SK-MEL-5 (cell line): ENCODE measurements at places on chromosomes 12 and 14.

GRCh38 chr12:65532162-65532561 lies 253.7 kb downstream of the MSRB3 start:
- DNase-seq: no peak

GRCh38 chr12:18427520-18427919 lies 166.2 kb downstream of the PIK3C2G start:
- no peak for DNase-seq

DNA sequence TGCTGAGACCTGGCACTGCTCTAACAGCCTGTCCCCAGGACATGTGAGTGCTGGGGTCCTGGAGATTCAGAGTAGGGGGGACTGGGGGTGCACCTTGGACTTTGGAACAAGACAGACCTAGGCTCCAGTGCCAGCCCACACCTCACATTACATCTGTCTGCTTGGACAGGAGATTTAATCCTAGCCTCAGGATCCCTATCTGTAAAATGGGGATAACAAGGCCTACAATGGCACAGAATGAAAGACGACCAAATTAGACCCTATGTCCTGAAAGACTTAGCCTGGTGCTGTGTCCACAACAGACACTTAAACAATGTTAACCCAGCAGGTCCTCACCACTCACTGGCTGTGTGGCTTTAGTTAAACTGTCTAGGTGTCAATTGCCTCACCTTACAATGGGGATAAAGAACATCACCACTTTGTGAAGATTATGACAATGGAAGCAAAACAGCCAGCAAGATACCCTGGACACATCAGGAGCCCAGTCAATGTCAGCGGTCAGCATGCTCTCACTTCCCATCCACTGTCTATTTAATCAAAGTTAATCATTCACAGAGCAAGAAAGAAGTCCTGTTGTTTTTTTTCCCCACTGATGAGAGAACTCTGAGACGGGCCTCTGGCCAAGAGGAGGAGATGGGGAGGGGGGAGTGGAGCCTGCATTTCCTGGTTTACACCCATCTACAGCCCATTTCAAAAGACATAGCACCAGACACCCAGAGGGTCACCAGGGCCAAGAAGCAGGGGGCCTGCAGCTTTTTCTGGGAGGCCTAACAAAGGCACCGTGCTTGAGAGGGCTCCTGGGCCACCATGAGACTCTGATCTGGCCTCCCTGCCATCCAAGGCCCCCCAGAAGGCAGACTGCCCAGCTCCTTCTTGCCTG lies 40.6 kb downstream of the ACTN1 start:
- no peak for DNase-seq

DNA sequence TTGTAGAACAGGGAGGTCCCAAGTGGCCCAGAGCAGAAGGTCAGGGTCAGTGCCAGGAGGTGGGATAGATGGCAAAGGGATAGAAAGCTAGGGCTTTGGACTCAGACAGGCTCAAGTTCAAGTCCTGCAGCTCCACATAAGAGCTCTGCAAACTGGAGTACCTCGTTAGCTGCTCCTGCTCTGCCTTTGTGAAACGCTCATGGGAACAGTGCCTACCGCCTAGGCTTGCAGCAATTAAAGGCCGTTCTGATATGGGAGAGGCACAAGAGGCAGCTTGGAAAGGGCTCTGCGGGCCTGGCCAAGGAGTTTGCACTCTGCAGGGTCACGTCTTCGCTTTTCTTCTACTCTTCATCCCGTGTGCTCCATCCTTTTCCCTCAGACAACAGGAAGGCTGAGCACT lies 54.1 kb downstream of the MAP1LC3B2 start:
- no peak for DNase-seq

- DNase-seq: no peak
These were observed 1.6 kb downstream of the TRAFD1 start for GRCh38 chr12:112126911-112127310.

GRCh38 chr14:50357753-50358395 lies 38.8 kb downstream of the CDKL1 start:
- DNase-seq: no peak

DNA sequence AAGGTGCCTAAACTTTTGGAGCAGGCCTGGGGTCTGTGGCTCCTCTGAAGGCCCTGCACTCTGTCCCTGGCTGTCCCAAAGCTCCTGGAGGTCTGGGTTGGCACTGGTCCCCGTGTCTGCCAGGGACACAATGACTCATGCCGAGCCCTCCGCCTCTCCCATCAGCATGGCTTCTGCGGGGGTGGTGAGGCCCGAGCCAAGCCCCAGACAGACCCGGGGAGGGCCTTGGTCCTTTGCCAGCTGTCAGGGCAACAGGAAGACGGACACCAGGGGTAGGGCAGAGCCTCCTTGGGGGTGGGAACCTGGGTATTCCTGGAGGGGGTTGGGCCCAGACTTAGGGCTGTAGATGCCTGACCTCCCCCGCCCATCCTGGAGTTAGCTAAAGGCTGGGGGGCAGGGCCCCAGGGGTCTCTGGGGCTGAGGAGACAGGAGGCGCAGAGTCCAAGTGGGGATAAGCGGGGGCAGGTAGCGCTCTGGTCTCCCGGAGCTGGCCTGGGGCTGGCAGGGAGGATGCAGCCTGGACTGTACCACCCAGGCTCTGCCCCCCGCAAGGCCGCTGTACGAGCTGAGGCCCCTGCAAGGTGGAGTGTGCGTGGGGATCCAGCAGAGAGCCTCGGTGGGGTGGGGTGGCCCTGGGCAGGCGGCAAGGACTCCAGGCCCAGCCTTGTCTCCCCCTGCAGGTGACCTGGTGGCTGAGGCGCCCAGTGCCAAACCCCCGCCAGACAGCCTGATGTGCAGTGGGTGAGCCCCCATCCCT lies 16.4 kb upstream of the PUS1 start:
- DNase-seq: no peak

DNA sequence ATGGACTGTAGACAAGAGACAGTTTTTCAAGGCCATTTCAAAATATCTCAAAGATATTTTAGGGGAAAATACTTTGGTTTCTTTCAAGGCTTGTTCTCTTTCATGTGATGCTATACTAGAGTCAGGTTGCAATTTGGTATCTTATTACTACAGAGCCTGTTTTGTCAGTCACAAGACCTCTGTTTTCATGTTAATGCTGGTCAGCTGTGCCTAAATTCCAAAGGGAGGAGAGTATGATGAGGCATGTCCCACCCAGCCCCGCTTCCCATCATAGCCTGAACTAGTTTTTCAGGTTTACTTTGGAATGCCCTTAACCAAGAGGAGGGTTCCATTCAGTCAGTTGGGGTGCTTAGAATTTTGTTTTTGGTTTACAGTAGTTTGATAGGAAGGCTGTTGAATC lies 52.6 kb downstream of the GPHB5 start:
- DNase-seq: no peak

GRCh38 chr14:79781882-79782281 lies 429.4 kb downstream of the DIO2 start:
- no peak for DNase-seq

- peak; percentile 45 for DNase-seq
These were observed 84.2 kb downstream of the DAAM1 start for GRCh38 chr14:59272633-59273032.

DNA sequence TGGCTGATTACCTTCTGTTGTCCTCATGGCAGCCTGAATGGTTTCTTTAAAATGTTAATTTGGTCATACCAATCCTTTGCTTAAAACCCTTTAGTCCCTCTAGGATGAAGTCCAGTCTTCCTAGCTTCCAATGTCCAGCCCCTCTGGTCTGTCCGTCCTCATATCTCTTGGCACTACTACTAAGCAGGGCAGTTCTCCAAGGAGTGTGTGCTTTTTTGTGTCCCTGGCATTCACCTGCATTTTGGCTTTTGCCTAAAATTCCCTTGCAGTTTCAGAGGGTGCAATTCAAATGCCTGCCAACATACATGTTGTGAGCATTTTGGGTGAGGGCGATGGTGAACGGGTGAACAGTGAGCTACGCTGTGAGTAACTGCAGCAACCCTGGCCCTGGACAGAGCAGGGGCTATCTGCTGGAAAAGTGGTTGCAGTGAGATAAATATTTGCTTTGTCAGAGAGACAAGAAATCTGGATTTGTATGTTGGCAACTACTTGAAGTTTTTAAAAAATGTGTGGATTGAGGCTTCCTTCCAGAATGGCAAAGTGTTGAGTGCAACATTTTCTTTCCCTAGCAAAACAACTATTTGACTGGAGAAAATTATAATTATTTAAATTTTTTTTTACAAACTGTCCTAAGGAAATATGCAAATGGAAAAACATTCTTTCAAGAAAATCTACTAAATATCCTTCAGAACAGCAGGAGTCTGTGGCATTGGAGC lies 14.6 kb downstream of the GALNT8 start:
- no peak for DNase-seq

DNA sequence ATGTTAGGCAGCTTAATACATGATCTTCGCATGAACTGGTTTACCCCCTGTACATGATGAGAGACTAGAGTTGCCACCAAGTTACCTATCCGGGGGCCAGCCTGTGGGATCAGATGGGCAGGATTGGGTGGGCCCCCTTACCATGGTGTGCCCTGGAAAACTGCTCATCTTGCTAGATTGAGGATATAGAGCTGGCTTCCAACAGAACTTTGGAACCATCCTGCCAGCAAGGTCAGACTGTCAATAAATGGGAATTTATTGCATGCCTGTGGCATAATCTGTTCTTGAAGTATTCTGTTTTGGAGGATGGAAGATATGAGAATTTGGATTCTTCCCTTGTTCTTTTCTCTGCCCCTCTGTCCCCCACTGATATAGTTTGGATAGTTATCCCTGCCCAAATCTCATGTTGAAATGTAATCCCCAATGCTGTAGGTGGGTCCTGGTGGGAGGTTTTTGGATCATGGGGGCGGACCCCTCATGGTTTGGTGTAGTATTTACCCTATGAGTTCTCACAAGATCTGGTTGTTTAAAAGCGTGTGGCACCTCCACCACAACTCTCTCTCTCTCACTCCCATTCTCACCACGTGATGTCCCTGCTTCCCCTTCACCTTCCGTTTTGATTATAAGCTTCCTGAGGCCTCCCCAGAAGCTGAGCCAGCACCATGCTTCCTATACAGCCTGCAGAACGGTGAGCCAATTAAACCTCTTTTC lies 3.7 kb upstream of the TM9SF1 start:
- no peak for DNase-seq

DNA sequence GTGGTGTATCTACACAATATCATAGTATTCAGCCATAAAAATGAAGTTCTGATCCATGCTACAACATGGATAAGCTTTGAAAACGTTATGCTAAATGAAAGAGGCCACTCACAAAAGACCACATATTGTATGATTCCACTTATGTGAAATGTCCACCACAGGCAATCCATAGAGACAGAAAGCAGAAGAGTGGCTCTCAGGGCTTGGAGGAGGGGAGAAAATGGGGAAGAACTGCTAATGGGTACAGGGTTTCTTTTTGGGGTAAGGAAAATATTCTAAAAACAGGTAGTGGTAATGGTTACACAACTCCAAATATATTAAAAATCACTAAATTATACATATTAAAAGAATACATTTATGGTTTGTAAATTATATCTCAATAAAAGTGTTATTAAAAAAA lies 16.5 kb downstream of the SCNN1A start:
- no peak for DNase-seq

- DNase-seq: no peak
These were observed 135.0 kb upstream of the AMIGO2 start for GRCh38 chr12:47214771-47215170.

GRCh38 chr12:29428633-29429032 lies 47.7 kb upstream of the ERGIC2 start:
- DNase-seq: no peak

DNA sequence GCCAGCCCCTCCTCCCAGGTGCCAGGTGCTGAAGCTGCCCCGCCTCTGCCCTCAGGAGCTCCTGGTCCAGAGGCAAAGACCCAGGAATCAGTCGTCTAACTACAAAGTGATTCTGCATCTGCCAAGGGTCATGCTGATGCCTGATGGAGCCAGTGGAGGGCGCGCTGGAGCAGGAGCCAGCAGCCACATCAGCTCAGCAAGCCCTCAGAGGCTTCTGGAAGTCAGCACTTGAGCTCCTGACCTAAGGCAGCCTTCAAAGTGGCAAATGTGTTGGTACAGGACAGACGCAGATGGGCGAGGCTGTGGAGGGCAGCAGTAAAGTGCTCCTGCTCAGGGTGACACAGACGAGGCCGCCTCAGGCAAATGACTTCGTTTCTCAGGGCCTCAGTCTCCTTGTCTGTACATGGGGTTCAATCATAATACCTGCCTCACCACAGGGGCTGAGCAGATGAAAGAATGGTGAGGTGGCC lies 10.9 kb downstream of the C12orf43 start:
- DNase-seq: peak; percentile 80

DNA sequence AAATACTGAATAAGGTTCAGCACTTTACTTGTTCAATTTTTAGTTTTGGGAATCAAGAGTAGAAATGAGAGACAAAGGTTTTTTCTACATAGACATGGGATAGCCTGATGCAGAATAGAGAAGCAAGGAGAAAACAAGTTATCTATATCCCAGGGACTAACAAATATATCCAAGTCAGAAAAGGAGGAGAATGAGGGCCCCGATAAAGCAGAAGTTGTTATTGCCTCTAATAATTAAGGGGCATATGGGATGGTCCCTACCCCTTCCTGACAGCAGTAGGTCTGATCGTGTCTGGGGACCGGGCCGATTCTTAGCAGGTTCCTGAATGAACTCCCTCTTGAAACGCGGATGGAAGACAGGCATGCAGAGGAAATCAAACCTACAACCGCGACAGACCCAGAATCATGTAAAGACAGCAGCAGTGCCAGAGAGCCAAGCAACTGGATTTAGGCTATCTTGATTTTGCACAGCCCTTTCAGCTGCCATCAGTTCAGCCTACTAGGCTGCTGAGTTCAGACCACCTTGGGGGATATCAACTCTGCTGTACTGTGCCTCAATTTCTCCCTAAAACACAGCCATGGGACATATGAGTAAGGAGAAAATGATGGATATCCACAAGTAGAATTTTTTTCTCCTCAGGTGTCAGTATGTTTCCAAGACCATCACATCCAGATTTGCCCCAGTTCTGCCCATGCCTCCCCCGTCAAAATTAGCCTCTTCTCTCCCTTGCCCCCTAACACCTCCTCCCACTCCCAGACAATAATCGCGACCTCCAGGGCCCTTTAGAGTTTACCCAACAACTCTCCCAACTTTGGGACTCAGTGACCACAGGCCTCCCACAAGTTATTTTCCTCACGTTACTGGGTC lies 706 bp downstream of the PRMT5 start:
- DNase-seq: no peak

GRCh38 chr12:84355561-84355960 lies 557.0 kb downstream of the SLC6A15 start:
- DNase-seq: no peak

GRCh38 chr14:102218688-102219087 lies 79.0 kb downstream of the WDR20 start:
- DNase-seq: no peak

DNA sequence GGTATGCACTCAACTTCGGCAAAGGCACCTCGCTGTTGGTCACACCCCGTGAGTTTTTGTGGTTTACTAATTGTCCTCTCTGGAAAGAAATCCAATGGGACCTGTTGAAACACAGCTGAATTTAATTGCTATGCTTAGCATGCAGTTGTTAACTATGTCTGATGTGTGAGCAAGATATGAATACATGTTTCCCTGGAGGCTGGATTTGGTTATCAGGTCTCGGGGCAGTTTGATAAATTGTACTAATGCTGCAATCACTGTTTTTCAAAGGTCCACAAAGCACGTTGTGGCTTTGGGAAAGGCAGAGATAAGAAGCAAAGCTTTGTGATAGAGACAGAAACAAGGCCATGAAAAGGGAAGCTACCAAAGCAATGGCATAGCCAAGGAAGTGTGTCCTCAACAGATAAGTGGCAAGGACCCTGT lies 91.3 kb downstream of the DAD1 start:
- DNase-seq: no peak
